Stimulated activated CD8-positive, alpha-beta memory T cell treated with anti-CD3 and anti-CD28 coated beads, Interleukin-7, amount 100 ng/mL, for 1 hour (primary cell): ENCODE measurements at places on chromosomes 4 and X.

DNA sequence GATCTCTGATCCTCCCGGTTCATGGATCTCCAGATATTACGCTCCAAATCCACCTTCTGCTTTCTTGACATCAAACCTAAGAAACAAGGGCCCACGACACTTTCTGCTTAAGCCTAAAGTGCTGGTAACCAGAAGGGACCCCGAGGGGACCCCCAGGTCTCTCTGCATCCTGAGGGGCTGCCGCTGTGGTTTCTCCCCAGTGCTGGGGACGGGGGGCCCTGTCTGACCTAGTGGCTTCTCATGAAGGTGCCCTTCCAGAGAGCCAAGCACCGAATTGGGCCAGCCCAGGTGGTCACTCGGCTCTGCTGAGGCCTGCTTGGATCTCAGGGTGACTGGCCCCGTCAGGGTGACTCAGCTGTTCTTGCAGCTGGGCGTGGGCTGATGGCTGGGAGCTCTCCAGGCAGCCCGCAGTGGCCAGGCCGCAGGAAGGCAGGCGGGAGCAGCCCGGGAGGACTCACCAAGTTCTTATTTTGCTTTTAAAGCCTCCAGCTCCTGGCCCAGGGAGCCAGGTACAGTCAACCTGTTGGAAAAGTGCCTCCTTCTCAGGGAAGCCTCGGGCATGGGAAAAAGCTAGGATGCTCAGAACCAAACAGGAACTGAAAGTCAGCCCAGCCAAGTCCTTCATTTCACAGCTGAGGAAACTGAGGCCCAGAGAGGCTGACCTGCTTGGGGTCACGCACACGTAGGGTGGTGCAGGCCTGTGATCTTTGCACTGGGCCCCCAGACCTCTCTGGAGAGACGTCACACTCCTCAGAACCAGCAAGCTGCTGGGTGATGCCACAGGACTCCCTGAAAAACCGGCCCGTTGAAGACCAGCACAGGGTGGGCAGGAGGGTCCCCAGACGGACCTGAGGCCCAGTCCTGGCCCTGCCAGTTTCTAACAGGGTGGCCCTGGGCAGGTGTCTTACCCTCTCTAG lies 16.7 kb downstream of the BLOC1S4 start:
- no peak for DNase-seq

DNA sequence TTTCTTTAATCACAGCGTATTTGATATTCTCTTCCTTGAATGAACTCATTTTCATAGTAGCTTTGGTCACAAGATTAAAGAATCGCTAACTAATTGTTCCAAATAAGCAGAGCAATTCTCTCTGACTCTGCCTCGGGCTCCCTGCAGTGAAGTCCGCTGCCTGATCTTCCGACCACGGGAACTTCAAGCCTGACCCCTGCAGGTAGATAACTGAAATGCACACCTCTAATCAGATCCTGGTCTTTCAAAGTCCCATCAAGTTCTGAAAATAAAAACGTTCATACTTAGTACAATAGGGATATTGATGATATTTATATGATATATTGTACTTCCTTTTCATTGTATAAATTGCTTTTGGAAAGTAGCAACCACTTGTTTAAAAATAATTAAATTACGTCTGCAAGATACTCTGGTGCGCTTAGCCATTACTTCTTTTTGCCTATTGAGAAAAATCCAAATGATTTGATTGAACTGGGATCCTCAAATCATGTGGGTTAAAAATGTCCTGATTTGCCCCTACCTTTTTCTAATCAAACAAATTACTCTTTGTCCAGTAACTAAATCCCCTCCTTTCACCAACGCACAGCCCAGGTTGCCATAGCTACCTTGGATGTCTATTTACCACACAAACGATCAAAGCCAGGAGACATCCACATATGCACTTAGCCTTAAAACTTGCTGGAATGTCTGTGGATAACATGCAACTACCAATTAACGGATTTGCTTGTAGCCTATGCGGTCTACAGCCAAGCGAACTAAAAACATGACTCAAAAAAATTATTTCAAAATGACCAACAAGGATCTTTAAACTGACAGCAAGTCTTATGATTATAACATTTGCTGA lies 4.2 kb downstream of the MID1 start:
- DNase-seq = no peak

DNA sequence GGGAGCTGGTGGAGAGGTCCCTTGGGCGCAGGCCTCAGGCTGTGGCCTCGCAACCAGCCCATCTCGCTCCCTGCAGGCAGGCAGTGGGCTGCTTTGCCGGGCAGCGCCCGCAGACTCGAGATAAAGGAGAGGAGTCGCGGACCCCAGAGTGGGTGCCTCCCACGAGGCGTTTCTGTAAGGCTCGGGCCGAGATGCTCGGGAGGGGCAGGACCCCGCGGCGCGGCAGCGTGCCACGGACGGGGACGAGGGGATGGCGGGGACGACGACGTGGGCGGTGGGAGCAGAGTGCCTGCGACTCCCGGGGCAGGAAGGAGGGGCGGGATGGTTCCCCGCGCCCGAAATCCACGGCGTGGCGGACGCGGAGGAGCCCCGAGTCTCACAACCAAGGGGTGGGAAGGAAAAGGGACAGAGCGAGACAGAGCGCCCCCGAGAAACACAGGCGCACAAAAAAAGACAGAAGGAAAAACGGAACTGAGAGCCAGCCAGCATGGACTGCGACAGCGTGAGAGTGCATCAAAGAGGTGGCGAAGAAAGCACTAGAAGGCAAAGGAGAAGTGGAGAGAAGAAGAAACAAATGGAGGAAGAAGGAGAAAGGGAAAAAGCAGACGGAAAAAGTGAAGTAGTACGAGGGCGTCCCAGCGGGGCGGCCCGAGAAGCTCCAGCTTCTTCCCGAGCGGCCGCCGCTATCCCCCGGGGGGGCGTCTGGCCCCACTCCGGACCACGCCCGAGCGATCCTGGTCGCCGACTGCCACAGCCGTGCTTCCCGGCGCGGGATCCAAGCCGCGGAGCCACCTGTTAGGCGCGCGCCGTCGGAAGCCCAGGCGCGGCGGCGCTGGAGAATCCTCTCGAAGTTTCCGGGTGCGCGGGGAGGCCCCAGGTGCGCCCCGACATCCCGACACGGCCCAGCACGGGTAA lies 1.5 kb downstream of the BEND4 start:
- DNase-seq = no peak

GRCh38 chr4:3681191-3681590 lies 85.0 kb upstream of the ADRA2C start:
- DNase-seq = no peak

GRCh38 chr4:150068300-150068960 lies 9.8 kb upstream of the DCLK2 start:
- no peak for DNase-seq

- no peak for DNase-seq
These were observed 137.2 kb upstream of the PGRMC2 start for GRCh38 chr4:128424527-128425497.

- DNase-seq = no peak
These were observed 619.8 kb downstream of the PACRGL start for GRCh38 chr4:21320034-21320433.

GRCh38 chrX:43860646-43861370 lies 21.4 kb downstream of the MAOB start:
- no peak for DNase-seq

- no peak for DNase-seq
These were observed 56.7 kb upstream of the RASSF6 start for GRCh38 chr4:73676861-73677323.

DNA sequence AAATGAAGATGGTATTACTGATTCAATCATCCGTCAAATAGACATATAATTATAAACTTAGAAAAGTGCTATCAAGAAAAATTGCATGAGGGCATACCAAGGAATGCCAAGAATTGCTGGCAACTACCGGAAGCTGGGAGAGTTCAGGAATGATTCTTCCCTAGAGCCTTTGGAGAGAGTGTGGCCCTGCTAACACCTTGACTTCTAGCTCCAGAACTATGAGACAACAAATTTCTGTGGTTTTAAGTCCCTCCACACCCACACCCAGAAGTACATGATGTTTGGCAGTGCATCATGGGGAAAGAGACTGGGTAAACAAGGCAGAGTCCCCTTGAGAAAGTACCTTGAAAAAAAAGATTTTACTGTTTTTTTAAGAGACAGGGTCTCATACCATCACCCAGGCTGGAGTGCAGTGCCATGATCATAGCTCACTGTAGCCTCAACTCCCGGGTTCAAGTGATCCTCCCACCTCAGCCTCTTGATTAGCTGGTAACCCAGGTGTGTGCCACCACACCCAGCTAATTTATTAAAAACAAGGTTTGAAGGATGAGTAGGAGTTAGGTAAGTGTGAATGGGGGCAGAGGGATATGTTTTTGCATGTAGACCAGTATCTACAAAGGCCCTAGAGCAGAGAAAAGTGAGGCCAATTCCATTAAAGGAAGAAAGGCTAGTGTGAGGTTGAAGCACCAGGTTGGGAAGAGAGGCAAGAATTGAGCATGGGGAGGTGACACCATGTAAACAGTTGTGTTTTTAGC lies 53.1 kb downstream of the GSX2 start:
- DNase-seq = no peak

- DNase-seq = no peak
These were observed 214.6 kb upstream of the FAM241A start for GRCh38 chr4:111930659-111931058.

DNA sequence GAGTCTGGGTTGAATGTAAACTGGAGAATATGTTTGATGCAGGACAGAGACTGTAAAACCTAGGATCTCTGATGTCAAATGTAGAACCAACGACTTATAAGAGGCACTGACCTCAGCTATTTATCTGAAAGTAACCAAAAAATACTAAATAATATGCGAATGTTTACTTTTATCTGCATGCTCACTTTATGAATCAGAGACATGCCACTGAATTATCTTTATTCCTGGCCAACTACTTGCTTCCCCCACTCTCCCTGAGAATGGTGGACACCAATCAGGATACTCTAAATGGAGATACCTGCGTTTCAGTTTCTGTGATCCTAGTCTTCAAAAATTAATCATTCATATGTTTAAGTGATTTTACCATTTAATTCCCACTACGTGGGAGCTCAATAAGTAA lies 1038.4 kb upstream of the PABPC4L start:
- no peak for DNase-seq

DNA sequence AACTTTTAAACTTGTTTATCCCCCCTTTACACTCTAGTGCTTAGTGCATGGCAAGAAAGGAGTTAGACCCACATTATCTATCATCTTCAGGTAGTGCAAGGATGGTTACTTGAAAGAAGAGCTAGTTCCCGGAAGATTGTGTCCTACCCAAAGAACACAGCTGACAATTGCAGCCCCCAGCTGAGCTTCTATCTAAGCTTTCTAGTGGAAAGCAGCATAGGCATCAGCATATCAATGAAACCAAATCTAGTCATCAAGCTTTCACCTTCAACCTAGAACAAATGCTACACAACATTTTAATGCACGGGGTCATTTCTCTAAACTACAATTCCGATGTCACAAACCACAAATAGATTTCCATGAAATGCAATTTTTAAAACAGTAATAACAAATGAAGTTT lies 88.9 kb upstream of the TFDP3 start:
- no peak for DNase-seq

DNA sequence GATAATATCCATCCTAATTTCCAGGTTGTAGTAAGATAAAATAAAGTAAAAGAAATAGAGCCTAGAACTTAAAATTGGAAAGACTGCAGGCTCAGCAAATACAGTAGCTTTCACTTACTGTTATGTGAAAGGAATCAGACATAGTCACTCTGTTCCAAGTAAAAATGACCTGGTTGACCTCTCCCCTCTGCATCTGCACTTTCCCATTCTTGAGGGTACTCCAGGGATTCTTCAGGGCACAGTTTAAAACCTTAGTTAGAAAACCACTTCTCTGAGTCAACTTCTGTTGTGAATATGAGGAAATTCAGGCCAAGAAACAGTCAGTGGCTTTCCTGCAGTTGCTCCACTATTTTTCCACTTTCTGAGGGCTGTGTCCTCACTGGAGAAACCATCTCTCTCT lies 42.9 kb downstream of the FRAS1 start:
- DNase-seq = no peak

GRCh38 chrX:2652106-2652505 lies 39.0 kb upstream of the CD99 start:
- DNase-seq = no peak

DNA sequence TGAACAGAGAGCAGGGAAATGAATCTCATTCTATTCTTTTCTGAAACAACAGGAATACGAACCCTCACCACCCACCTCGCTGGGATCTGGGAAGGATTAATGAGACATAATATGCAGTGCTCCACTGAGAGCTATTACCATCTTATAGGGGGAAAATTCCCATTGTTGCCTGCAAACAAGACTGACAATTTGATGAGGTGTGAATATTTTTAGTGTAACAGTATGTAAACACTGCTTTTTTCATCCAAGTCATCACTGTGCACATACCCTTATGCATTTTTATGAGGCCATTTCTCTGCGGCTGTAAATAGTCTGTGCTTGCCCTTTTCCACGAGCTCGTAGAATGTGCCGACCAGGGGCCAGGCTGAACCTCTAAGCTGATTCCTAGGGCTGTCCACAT lies 285.6 kb upstream of the CPEB2 start:
- DNase-seq = no peak

DNA sequence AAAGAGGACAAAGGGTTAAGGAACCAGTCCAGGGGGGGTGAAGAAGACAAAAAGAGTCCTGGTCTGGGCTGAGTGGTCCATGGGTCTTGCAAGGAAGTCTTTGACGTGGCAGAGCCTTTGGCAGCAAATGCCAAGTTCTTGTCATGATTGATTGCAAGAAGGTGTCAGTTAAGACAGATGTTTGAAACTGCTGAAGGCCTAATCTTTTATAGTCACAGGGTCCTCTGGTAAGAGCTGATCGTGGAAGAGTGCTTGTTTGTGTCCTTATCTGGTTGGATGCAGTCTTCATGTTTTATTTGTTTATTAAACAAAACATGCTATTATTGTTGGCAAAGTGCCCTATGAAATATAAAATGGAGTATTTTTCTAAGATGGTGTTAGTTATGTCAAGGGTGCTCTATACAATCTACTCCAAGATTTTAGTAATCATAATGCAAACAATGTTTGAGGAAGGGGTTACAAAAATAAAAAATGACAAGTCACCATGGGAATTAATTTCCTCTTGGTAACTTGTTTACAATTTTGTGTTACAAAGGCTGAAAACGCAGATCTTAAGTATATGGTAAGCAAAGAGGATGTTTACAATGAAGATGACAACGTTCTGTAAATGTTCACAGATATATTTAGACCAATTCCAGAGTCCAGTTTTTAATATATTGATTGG lies 85.9 kb downstream of the MAGED4 start:
- DNase-seq = no peak

DNA sequence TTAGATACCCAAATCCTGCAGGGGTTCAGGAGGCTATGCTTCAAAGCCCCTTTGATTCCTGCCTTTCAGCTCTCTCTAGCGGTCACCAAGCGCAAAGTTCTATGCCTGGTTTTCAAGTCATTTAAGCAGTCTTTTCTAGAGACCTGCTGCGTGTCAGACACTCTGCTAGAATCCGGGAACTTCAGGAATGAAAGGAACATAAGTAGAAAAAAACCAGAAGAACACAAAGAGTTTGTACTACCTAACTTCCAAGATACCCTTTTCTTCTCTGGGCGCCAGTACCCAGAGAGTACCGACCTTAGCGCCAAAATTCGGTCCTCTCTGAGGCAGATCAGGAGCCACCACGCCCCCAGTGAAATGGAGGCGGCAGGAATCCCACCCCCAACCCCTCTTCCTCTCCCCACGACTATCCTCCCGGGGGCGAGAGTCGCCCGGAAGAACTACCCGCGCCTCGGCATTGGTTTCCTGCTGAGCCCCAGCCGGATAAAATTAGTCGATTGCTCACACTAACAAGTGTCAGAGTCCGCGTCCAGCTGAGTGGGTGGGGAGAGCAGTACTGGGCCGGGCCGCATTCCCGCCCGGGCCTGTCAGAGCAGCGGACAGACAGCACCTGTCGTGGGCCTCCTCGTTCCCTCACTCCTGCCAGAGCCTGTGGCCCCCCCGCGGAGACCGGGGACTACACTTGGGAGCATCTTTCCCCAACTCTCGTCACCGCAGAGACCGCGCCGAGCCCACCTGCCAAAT lies 78.8 kb downstream of the RLIM start:
- DNase-seq = no peak
